CD4-positive, alpha-beta T cell treated with Interleukin-12 subunit alpha and Interleukin-12 subunit beta, for 1 hour (primary cell): ENCODE measurements at places on chromosomes 4 and X.

- no peak for DNase-seq
Observed at GRCh38 chr4:95956094-95956493, 116.2 kb downstream of the PDHA2 start.

DNA sequence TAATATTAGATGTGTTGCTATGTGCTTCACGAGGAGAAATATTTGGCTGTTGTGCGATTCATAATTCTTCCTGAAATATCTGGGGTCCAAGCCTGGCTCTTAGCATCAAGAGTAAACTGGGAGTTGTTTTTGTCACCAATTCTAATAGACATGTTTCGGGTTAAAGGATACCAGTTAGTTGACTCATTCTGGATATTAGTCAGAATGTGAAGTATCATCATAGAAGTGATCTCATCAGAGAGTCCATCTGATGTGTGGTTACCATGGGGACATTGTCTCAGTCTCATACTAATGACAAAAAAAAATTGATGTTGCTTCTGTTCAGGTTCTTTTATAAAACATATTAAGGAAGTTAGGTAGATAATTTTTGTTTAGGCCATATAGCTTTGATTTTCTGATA, 57.2 kb upstream of the MTMR1 start:
- no peak for DNase-seq

- DNase-seq, result no peak
Observed at GRCh38 chrX:150234126-150234525, 129.0 kb upstream of the MAMLD1 start.

DNA sequence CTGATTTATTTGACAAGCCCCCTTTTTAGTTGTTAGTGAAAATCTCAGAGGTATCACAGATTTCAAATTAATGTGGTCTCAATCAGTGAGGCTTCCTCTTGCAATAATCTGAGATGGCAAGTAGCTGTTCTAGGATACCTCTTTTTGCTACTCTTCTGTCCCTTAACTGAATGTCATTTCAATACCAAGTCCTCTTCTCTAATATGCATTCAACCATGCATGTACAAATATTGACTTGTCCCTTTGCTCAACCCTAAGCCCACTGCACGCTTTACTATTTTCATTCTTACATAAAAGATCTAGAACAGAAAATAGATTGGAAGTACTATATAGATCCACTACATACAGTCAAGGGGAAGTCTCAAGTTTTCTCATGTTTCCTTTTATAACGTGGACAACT, 164.2 kb downstream of the CBR4 start:
- DNase-seq, result no peak

DNA sequence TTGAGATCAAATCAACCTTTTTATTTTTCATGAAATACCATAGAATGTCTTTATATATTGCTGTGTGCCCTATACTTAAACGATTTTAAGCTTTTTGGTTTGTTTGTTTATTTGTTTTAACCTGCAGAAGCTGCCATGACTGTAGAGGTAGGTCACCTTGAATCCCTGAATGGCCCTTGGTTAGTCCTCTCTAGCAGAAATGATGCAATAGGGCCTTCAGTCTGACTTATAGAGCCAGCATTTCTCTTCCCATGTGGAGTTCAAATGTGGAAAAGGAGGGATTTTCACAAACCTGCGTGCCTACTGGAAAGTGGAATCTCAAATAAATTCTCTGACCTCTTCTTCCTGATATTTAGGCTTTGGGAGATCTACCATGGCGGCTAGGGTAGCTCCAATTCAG, 327.9 kb downstream of the MAPK10 start:
- DNase-seq, result no peak

- peak; percentile 48 for DNase-seq
Observed at GRCh38 chr4:157992038-157992705, 180.7 kb downstream of the GASK1B start.

DNA sequence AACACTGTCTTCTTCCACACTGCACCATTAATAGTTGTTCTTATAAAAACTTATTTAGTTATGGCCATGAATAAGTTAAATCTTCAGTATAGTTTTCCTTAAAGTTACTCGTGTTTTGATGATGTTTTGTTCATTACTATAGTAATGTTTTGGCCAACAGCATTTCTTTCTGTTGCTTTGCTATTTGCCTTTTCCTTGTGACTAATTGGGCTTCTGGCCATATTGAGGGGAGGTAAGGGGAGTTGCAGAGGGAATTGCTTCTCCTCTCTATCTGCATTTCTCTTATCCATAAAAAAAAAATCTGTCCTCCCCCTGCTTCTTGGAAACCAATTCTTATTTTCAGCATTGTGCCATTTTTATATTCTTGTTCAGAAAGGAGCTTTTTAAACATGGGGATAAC, 42.7 kb upstream of the ZCCHC12 start:
- DNase-seq, result no peak

DNA sequence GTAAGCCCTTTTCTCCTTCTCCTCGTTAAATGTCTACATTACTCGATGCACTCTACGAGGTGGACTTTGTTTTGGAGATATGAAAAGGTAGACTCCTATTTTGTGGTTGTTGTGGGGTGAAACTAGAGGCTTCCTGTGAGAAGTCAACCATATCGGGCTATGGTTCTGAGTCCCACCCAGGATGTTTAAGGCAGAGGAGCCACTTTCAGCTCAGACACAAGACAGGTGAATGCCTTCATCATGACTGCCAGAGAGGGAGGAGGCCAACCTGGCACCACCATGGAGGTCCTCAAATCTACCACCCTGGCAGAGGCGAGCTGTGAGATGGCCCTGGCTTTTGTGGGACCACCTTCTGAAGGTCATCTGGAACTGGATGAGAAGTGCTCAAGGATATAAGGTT, 154.4 kb upstream of the KLF3 start:
- DNase-seq, result peak; percentile 66

DNA sequence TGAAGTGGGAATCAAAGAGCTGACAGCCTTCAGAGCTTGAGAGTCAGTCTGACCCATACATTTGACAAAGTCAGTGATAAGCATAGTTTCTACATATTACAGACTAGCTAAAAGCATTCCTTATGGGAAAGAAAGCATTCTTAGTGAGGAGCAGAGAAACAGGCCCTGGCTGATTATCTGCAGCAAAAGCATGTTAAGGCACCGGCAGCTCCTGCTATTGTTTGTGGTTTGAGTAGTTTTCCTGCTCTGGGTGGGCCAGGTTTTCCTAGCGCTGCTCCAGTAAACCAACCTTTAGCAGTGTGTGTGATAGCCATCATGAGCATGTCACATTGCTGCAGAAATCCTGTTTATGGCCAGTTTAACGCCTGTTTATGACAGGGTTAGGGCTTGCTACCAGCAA, 51.6 kb upstream of the WDR1 start:
- DNase-seq, result no peak

GRCh38 chr4:158860856-158861255, 92.0 kb downstream of the FNIP2 start:
- DNase-seq, result no peak

DNA sequence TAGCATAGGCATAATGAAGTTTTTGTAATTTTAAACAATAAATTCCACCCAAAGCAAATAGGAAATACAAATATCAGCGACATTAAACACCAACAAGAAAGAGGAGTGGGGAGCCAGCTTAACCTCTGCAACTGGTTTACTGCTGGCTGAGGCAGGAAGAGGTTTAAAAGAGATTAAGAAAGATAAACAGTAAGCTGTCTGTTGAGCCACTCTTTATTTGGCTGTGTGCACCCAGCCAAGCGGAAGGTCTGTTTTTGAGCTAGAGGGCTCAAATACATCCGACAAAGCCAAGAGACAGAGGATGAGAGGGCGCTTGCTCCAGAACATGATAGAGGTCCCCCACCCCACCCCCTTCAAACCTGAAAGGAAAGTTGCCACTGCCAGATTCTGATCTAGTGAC, 191.4 kb downstream of the MGST2 start:
- DNase-seq, result peak; percentile 5

GRCh38 chrX:84156821-84157220, 31.2 kb downstream of the RPS6KA6 start:
- no peak for DNase-seq

DNA sequence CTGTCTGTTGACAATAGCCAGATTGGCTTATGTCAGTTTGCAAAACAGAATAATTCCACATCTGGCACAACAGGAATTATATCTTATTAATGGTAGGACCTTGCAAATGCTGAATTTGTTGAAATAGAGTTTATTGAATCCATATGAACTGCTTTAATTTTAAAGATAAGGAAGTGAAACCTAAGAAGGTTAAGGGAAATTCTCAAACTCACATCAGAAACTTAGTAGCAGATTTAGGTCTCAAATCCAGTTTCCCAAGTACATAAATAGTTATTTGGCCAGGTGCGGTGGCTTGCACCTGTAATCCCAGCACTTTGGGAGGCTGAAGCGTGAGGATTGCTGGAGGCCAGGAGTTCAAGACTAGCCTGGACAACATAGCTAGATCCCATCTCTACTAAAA, 117.1 kb downstream of the HNRNPD start:
- no peak for DNase-seq

DNA sequence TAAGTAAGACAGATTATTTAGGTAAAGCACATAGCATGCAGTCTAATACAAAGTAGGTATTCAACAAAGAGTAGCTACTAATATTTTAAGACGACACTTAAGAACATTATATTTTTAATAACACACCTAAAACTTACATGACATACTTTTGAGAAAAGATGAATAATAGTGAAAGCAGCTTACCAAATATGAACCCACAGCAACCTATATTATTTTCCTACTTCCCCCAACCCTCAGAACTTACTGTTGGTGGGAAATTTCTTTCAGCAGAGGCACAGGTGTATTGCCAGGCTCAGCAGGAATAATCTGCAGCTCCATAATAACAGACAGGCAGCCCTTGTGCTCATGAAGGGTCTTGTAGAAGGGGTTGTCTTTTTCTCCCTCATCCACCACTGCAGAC, 498.9 kb downstream of the GLUD2 start:
- no peak for DNase-seq

DNA sequence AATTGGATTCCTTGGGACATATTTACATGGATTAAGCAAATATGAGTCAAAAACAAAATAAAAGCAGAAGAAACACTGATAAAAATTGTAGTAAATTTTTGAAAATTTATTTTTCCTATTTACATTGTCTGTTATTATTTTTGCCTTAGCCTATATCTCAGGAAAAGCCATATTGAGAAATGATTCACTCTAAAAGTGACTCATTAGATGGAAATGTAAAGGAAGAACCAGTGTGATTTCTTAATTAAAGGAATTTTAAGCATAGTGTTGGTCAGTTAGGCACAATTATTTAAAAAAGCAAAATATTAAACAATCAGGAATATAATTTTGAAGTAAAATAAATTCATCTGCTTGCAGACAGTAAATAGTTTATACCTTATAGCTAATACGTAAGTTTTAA, 167.4 kb upstream of the NAP1L5 start:
- no peak for DNase-seq

- DNase-seq, result no peak
Observed at GRCh38 chr4:166972071-166972470, 262.2 kb downstream of the SPOCK3 start.

GRCh38 chr4:48243429-48243828, 26.2 kb downstream of the TEC start:
- no peak for DNase-seq

DNA sequence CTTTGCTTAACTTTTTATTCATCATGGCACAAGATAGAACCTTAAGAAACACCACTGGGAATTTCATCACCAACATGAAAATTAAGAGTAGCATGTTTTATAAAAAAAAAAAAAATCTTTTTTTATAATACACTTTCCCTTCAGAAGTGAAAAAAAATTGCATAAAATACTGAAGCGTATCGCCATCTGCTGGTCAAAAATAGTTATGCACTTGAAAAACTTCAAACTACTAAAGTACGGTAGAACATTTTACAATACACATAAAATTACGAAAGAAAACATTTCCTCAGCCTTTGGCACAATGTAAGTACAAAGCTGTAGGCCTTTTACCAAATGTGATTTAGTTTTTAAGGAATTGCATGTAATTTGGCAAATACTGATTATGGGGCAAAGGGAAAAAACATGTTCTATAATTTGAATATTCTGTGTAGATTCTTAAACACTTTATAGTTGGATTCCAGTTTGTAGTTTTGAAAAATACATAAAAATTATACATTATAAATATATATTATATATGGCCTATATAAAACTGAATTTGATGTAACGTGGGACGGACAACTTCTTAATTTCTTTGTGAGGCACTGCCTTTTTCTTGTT, 26.5 kb downstream of the HCCS start:
- peak; percentile 33 for DNase-seq

GRCh38 chrX:18855919-18856644, 127.8 kb downstream of the PHKA2 start:
- no peak for DNase-seq

- DNase-seq, result no peak
Observed at GRCh38 chr4:57080781-57081650, 29.2 kb downstream of the IGFBP7 start.

DNA sequence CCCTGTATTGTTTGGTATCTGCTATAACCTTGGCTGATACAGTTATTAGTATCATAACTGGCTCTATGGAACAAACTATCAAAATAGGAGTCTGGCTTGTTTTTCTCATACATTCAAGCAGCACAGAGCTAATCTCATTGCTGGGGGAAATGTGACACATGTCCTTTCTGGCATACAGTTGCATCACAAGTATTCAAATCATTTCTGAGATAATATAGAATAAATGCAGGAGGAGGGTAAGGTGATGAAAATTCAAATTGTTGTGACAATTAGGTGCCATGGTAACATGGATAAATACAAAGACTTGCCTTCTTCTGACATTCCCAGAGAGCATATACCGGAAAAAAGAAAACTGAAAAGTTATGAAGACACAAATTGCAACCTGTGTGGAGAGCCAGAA, 2706.8 kb downstream of the ARAP2 start:
- no peak for DNase-seq

GRCh38 chr4:48212165-48212564, 57.5 kb downstream of the TEC start:
- no peak for DNase-seq

DNA sequence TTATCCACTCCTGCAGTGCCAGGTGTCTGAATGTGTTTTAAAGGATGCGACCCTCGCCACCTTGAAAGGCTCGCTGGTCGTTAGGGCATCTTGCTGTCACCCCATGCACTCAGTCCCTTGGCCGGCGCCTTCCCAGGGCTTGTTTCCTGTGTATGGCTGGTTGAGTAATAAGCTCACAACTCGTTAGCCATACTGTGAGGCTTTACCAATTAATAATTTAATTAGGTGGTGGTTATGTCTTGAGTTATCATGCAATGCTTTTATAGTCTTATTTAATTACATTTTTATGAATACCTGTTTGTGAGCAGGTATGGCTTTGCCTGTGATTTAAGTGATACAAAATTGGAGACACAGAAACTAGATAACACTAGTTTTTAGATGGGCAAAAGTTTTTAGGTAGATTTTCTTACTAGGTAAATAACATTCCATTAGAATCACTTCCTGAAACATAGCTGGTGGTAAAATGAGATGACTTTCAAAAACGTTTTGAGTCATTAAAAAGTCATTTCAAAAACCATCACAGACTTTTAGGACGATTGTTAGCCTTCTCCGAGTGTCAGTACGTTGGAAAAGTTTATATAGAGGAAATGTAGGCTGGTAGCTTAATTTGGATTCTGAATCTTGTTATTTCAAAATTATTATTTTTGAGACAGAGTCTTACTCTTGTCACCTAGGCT, 18.2 kb downstream of the PTTG2 start:
- peak; percentile 20 for DNase-seq
